A549 treated with CpdA at 1 μM for 4 hours (cell line): ENCODE measurements at places on chromosomes 12 and 14. TPM values are rescaled to one million over a fixed set of nuclear protein-coding genes. Genes with fewer than 3 reads are reported as not detected.

The MYO1H gene
- not detected in 5 replicates for total RNA-seq

The GNG2 gene
- 1.7 to 3.2 TPM (median 2.7 TPM) in 5 replicates for total RNA-seq

The CARMIL3 gene
- total RNA-seq: 0.38 to 0.56 TPM (median 0.45 TPM) in 5 replicates

The SIVA1 gene
- total RNA-seq: 135 to 218 TPM (median 184 TPM) in 5 replicates

The CLEC4C gene
- total RNA-seq: not detected in 5 replicates

The GLS2 gene
- 0.12 to 0.25 TPM (median 0.17 TPM) in 5 replicates for total RNA-seq
